Chondrocyte (in vitro differentiated cells): ENCODE measurements at places on chromosomes 5 and 9. TPM values are rescaled to one million over a fixed set of nuclear protein-coding genes. Genes with fewer than 3 reads are reported as not detected.

- no peak for DNase-seq
Measured at GRCh38 chr5:75734913-75735789, 17.9 kb upstream of the POC5 start.

DNA sequence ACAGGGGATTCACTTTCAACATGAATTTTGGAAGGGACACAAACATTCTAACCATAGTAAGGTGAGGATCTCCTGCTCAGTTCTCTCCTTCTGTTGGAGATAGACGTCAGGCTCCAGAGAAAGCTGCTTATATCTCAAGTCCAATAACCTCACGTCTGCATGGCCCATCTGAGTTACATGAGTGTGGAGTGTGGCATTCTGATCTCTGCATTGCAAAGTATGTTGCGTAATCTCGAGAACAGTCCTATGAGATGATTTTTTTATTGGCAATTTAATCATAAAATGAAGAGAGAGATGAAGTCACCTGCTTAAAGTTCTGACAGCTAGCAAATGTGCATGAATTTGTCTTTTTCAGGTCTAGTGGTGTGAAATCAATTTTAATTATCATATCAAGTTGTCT is 118.8 kb downstream of the SLC12A2 start:
- no peak for DNase-seq

DNA sequence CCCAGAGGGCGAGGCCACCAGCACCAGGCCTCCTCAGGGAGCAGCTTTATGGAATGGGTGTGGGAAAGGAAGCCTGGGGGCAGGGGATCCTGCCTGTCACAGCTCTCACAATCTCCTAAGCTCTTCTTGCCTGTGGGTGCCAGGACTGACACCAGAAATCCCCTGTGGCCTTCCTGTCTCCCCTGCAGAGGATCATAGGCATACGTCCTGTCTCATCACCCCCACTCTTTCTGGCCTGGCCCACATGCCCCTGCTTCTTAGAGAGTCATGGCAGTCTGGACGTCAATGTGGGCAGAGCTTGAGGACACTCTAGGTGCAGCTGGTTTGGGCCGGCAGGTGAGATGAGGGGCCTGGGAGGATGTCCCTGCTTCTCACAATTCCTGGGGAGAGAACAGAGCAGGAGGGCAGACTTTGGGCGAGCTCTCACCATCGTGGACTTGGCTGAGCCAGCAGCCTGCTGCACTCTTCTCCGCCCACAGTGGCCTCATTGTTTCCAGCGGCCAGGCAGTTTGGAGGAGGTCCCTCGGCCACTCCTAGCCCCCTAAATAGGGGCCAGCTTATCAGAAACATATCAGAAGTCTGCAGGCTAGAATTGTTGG is 67.3 kb upstream of the ZFR start:
- no peak for DNase-seq

DNA sequence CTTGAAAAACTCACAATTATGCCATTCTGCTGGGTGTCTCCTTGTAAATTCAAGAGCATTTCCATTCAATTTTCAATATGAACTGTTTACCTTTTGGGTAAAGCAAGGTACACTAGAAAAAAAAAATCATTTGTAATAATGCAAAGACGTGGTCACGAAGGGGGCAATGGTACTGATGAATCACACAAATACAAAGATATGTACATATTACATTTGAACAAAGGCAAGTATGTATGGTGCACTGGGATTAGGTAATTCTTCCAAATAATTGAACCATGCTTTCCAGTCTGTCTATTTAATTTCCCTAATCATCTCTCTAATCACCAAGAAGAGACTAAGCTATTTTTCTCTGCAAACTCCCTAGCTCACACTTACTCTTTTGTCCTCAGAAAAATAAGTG is 63.4 kb upstream of the RNF38 start:
- no peak for DNase-seq

DNA sequence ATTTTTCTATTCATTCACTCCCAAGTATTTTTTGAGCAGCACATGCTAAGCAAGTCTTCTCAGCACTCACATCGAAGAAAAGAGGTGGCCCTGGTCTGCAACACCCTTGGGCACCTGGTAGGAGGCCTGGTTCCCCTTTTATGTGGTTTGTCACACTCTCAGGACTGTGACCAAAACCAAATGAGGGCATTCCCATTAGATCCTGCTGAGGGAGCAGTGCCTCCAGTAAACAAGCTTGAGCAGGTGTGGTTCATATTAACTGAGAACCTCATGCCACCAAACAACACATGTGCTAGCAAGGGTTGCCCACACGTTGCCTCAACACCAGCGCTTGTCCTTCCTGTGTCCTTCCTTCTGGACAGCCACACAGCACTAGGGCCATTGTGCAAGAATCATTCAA is 26.9 kb upstream of the SYK start:
- DNase-seq, result no peak

GRCh38 chr5:94431696-94432095 is 186.7 kb downstream of the KIAA0825 start:
- DNase-seq, result no peak

Gene TERT
- not detected in 3 replicates for total RNA-seq

Gene CYSRT1
- 0.44 to 0.92 TPM (median 0.79 TPM) in 3 replicates for total RNA-seq

Gene NRARP
- 0.39 to 6.9 TPM (median 6.7 TPM) in 3 replicates for total RNA-seq
